COR-L47 (cell line): ENCODE measurements at places on chromosomes 2 and 18.

DNA sequence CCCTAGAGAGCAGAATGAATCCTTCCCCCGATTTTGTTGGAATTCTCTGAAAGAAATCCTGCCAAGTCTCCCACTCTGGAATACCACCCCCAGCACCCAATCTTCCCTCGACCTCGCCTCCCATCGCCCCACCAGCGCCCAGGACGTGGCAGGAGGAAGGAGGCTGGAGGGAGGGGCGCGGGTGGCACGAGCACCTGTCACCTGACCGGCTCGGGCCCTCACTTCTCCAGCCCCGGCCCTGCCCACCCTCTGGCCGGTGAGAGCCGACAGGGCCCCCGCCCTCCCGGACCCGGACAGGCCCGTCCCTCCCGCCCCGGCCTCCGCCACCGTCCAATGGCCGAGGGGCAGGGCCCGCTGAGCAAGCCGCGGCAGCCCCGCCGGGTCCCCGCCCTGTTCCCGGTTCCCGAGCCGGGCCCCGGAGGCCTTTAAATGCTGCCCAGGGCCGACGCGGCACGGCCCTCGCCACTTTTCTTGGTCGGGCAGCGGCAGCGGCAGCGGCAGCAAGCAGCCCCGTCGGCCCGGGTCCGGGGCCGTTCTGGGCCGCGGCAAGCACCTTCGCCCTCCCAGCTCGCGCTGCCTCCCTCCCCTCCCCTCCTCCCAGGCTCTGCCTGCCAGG lies at the start of gene LGALSL:
Gene LGALSL, plus strand, starts transcription at position 393 of the 616 bp plus-strand sequence. CDS start 384 bp downstream, outside the sequence.
- DNase-seq: peak; percentile 22

DNA sequence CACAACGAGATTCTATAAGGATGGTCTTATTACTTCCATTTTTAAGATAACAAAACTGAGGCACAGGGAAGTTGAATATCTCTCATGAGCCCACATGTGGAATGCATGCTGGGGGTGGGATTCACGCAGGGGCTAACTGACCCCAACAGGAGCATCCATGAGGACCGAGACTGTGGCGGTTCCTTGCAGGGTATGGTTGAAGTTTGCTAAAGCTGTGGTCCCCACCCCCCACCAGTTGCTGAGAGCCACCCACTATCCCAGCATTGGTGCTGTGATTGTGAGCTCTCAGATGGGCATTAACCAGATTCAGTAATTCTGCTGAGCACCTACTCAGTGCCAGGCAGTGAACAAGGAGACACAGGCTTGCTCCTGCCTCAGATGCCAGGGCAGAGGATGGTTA lies 116.0 kb upstream of the TEX51 start:
- DNase-seq: no peak

DNA sequence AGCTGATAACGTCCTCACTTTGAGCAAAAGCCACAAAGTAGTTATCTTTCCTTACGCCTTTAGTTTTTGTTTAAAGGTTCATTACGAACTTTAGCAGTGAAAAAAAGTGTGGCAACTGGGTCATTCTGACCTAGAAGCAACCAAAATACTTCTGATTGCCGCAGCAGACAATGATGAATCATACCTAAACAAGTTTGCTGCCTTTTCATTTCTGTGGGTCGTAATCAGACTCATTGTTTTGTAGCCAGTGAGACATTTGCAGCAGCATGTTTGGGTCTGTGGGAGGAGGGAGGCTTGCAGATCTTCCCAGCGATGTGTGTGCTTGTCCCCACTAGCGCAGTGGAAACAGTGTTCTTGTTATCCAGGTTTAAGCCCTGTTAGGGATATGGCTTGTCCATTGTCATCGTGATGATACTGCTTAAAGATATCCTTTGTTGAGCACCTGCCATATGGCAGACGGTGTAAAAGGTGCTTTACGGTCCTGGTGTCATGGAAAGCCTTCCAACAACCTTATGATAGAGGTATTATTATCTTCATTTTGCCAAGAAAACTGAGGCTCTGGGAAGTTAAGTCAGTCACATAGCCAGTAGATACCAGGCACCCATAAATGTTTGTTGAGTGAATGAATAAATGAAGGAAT lies 1.3 kb upstream of the GREB1 start:
- DNase-seq: no peak

GRCh38 chr2:199409759-199410529 lies 47.8 kb downstream of the SATB2 start:
- no peak for DNase-seq

- DNase-seq: no peak
Measured at GRCh38 chr2:1628893-1629292, 115.4 kb downstream of the PXDN start.

GRCh38 chr2:19854596-19855541 lies 46.9 kb downstream of the TTC32 start:
- no peak for DNase-seq

- no peak for DNase-seq
Measured at GRCh38 chr2:20456116-20456571, 9.3 kb downstream of the RHOB start.

DNA sequence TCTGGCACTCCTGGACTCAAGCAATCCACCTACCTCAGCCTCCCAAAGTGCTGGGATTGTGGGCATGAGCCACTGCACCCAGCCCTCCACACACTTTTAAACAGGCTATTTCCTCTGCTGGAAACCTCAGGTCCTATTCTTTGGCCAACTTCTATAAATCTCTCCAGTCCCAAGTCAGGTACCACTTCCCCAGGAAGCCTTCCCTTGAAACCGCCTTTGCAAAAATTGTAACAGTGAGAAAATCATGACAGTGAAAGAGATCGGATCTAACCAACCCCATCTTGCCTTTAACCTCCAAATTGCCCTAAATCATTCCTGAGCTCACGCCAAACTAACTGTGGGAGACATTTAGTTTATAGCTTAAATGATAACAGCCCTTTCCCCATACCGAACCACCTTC lies 67.3 kb upstream of the CABLES1 start:
- no peak for DNase-seq

GRCh38 chr18:8661754-8662559 lies 43.4 kb upstream of the MTCL1 start:
- peak; percentile 99 for DNase-seq
